ENCODE measurements at places on chromosomes 11 and 22.

DNA sequence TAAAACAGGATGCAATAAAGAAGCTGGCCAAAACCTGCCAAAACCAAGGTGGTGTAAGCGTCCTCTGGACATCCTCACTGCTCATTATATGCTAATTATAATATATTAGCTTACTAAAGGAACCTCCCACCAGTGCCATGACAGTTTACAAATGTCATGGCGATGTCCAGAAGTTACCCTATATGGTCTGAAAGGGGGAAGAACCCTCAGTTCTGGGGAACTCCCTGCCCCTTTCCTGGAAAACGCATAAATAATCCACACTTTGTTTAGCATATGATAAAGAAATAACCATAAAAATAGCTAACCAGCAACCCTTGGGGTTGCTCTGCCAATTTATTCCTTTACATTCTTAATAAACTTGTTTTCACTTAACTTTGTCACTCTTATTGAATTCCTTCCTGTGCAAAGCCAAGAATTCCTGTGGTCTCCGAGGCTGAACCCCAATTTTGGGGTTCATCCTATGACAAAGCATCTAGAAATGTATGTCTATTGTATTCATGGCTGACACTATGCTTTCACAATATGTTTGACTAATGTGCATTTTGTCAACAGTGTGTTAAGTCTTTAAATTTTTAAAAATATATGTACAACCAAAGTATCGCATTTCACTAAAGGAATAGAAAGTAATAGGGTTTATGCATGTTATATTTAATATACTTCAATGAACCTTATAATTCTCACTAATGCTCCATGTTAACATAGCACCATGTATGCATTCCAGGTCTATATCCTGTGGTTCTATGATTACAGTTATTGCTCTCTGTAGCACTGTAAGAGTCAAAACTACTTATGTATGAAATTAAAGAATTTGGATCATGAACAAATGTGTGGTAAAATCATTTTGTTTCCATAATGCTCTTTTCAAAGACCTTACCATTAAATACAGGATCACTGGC, 25.1 kb downstream of the LGR4 start:
- no peak for DNase-seq

GRCh38 chr11:118147502-118147901, 5.1 kb downstream of the SCN4B start:
- no peak for DNase-seq

GRCh38 chr11:100630898-100631297, 56.2 kb upstream of the ARHGAP42 start:
- no peak for DNase-seq

- peak; percentile 24 for DNase-seq
Observed at GRCh38 chr22:41445129-41446056, 1.2 kb downstream of the TOB2 start.

DNA sequence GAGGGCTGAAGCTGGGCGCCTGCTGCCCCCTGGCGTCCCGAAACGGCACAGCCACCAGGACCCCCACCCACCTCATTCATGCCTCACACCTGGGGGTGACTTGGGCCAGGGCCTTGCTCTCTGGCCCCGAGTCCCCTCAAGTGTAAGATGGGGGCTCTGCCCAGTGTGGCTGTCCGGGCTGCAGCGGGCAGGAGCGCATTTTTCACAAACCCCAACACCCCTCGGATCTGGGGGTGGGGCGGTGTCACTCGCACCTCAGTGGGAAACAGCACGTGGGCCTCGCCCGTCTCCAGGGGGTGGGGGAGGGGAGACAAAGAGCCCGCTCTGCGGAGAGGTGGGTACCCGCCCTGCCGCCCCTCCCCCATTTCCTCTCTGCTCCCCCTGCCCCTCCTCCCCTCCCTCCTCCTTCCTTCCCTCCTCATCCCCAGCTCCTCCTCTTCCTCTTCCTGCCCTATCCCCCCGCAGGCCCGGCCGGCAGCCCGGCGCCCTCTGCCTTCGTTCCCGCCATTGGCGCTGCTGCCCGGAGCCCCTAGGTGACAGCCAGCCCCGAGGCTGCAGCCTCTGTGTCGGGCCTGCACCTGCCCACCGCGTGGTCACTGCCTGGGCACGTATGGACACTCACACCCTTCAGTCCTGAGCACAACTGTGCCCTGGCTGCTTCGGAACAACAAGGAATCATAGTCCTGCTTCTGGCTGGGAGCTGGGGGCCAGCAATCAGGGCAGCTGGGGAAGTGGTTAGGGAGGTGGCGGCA, 6.8 kb upstream of the CDKN1C start:
- DNase-seq: peak; percentile 73

DNA sequence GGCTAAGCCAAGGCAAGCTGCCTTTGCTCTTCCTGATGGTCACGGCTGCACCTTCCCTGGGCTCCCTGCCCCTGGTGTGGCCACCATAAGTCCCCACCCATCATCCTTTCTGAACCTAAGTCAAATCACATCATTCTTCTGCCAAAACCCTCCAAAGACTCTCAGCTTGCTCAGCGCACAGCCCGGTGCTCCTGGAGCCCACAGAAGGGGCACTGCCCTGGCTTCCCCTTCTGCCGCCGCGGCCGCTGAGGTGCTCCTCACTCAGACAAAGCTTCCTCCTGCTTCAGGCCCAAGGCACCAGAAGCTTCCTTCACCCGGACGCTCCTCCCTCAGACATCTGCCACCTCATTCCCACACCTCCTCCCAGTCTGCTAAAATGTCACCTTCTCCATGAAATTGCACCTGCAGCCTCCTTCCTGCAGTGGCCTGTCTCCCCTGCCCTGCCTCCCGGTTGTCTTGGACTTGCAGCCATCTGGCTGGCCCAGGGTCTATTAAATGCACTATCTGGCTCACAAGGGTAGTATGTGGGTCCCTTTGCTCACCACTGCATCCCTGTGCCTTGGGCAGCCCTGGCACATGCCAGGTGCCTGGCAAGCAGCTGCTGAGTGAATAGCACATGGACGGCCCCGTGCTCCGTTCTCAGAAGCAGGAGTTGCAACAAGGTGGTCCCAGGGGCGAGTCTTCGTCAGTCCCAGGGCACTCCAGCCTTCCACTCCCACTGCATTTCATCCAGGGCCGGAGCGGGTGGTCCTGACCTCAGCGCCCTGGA, 108.2 kb downstream of the WNT7B start:
- DNase-seq: no peak

DNA sequence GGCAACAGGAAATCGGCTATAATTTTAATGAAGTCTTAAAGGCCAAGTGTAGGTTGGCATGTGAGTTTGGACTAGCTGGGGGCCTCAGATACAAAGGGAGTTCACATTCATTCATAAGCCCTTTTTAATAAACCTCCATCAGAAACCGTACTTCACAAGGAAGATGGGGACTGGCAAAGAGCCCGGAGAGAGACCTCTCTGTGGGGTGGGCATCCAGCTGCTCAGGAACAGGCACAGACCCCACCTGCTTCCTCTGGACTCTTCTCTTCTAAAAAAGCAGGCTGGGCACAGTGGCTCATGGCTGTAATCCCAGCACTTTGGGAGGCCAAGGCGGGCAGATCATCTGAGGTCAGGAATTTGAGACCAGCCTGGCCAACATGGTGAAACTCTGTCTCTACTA, 3.9 kb upstream of the ARFGAP3 start:
- no peak for DNase-seq

DNA sequence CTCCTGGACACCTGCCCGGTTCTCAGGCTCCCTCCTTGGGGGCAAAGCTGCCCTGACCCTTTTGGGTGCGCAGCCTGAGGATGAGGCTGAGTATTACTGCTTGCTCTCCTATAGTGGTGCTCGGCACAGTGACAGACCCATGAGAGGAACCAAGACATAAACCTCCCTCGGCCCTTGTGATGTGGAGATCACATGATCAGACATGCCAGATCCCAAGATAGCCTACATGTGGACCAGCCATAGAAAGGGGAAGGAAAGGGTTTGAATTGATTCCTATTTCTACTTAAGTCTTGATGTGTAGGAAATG, 125.3 kb downstream of the VPREB1 start:
- DNase-seq: no peak

DNA sequence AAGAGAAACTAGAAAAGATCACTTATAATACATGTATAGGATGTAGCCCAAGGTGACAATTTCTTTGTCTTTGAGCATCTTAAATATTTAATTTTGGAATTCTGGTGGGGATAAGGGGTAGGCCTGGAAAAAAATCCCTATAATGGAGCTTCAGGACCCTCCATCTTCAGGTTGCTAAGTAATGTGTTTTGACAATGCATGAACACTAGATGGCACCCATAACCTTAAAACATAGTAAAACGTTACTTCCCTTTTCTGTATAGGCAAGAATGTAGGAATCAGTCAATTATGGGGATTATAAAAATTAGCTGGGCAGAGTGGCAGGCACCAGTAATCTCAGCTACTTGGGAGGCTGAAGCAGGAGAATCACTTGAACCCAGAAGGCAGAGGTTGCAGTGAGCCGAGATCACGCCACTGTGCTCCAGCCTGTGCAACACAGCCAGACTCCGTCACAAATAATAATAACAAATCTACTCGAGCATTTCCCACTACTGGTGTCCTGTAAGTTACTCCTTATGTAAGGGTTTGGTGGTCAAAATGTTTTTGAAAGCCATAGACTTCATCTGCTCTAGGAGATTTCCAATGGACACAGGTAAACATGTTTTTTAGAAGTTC, 541.9 kb upstream of the CCDC90B start:
- no peak for DNase-seq

DNA sequence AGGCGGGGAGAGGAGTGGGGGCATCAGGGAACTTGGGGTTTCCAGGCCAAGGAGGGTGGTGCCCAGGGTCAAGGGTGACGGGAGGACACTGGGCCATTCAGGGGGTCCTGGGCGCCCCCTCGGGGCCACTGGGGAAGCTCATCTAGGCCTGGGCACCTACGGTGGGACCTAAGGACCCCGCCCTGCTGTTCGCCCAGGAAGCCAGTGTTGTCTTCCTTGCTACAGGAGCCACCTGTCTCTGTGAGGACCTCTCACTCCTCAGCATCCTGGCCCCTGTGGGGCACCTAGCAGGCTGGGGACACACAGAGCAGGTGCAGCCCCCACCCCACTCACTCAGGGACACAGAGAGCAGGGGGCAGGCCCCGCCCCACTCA, 191.6 kb downstream of the IGLL1 start:
- no peak for DNase-seq

- no peak for DNase-seq
Observed at GRCh38 chr11:134576286-134576685, 164.2 kb upstream of the B3GAT1 start.

- no peak for DNase-seq
Observed at GRCh38 chr11:87967459-87967858, 207.8 kb downstream of the RAB38 start.

All from activated naive CD4-positive, alpha-beta T cell treated with anti-CD3 and anti-CD28 coated beads, Interleukin-2, amount 50 U/mL, for 16 hours (primary cell).